ENCODE measurements at places on chromosomes 1 and 21.

DNA sequence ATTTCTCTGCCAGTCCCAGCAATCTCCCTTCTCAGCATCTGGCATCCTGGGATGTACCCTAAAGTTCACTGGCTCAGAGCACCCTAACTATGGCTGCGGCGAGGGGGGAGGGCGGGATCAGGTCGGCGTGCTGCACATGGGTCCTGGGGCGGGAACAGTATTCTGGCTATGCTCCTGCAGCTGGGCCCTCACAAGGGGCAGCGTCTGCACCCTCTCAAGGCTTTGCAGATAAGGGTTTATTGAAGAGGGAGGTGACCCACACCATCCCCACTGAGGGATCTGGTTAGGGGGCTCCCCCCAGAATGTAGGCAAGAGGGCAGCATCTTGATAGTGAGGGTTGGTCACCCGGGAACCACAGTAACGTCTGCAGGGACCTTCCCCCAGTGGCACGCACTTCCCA is 44.9 kb upstream of the PCBP3 start:
- no peak for DNase-seq

DNA sequence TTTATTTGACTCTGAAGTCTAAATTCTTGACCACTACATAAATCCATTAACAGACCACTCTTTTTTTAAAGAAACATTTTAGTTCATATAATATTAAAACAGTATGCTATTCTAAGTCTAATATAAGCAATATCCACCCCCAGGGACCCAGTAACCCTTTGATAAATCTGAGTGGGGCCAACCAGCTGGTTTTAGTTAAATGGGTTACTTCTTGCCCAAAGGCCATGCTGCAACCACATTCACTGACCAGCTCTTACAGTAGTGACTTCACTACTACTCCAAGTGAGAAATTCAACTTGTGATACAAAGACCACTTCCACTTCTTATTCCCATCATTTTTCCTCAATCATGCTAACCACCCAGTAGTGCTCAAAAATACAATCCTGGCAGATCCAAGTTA is 20.5 kb downstream of the FUBP1 start:
- DNase-seq, result no peak

DNA sequence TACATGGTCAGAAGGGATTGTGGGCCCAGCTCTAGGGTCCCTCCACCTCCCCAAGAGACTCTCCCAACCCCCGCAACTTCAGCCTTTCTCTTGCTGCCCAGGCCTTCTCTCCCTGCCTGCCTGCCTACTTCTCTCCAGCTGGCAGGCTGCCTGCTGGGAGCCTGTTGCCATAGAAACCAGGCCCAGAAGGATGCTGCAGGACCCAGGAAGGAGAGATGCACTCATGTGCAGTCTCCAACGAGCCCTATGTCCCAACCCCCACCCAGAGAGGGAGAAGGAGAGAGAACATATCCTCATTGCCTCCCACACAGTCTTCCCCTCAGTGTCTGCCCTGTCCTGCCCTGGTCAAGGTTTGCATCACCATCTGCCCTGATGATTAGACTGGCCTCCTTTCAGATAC is 10.8 kb upstream of the SMIM12 start:
- DNase-seq, result no peak

DNA sequence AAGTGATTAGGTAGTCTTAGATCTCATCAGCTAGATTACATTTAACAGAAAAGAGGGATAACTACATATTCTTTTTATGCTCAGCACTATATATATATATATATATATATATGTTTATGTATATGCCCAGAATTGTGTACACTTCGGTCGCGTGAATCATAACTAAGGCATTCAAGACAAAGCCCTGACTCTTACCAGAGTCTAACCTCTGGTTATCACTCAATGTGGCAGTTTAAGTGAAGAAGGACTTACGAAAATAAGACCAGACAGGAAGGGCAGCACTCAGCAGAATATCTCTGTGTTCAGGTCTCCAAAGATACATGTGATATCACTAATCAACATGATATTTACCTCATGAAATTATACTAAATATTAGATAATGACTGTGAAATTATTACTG is 1326.7 kb downstream of the MRPL39 start:
- no peak for DNase-seq

DNA sequence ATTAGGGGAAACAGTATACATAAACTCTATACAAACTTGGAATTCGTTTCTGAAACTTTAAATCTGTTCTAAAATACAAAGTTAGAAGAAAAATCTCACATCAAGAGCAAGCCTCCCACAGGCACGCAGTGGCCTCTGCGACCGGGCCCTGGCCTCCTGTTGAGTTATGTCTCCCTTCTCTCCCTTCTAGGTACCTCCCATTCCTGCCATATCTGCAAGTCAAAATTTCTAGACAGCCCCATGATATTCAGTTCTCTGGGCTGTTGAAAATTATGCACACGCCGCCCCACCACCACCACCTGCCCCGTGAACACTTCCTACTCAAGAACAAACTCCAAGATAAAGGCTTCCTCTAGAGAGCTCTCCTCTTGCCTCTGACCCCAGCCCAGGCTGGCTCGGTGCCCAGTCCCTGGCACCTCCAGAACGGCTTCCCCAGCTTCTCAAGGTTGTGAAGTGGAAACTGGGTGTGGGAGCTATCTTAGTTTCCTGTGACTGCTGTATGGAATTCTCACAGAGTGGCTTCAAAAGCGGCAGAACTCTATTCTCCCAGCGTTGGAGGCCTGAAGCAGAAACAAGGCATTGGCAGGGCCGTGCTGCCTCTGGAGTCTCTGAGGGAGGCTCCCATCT is 37.7 kb upstream of the LRP8 start:
- no peak for DNase-seq

DNA sequence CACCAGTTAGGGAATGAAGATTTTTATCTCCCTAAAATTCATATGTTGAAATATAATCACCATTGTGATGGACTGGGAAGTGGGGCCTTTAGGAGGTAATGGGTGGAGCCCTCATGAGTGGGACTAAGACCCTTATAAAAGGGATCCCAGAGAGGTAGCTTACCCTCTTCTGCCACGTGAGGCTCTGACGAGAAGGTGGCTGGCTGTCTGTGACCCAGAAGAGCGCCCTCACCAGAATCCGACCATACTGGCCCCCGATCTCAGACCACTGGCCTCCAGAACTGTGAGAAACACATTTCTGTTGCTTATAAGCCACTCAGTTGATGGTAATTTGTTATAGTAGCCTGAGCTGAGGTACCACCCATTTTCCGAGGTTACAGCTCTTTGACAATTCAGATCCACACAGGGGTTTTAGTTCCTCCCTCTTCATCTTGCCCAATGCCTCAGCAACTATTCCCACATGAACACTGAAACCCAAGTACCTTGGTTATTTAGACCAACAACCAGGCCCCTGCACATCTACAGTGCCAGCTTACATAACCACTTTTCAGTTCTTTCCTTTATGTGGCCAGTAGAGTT is 27.6 kb upstream of the HUNK start:
- DNase-seq, result no peak

DNA sequence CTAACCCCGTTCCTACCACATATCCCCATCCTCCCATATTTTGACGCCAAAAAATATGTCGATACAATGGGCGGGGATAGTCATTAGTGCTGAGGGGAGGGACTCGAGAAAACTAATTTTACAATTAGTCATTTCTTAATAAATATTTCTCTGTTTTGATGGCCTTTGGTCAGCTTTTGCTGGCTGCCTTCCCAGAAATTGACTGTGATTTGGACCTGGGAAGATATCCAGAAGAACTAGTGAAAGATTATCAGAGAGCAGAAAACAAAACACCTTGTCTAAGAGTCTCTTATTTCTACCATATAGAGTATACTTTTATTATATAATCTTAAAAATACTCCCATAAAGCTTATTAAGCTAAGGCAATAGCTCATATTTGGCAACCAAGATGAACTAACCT is 247.6 kb downstream of the MRPL39 start:
- no peak for DNase-seq

DNA sequence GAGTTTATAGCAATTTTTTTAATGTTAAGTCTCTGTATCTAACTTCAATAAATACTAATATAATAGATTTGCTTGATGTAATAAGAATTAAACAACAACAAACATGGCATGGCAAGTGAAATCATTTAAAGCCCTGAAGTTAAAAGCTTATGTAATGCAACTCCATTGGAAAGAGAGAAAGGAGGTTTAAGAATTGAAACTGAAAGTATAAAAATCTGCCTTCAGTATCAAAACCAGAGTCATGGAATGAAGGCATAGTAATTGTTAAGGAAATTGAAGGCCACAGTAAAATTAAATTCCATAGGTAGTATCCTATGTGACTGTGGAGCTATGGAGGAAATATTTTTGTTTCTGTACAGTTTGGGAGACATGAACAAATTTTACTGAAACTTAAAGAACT is 55.1 kb downstream of the PRDX6 start:
- DNase-seq, result no peak

GRCh38 chr1:6367381-6368012 is 26.1 kb downstream of the ACOT7 start:
- DNase-seq, result no peak

- DNase-seq, result no peak
Measured at GRCh38 chr21:35645991-35646390, 414.3 kb downstream of the SETD4 start.

- no peak for DNase-seq
Measured at GRCh38 chr21:17429936-17430335, 82.9 kb upstream of the CXADR start.

- no peak for DNase-seq
Measured at GRCh38 chr1:48107516-48107915, 110.3 kb upstream of the TRABD2B start.

DNA sequence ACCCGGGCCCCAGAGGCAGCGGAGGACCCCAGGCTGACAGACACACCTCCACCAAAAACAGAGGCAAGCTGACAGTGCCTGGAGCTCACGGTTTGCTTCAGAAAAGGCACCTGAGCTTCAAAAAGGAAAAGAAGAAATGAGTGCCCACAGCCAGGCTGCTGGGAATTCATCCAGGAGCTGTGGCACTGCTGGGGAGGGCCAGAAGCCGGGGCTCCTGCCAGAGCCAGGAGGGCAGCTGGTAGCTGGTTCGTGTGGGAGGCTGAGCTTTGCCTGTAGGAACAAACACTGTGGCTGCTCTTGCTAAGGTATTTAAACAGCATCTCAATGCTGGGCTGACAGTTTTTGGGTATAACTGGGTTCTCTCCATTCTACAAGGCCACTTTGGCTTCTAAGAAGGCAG is 19.5 kb downstream of the KCNJ6 start:
- no peak for DNase-seq

- DNase-seq, result no peak
Measured at GRCh38 chr1:117815926-117816325, 113.5 kb downstream of the GDAP2 start.
